ENCODE measurements at places on chromosomes 6 and 20.

- DNase-seq, result no peak
These were observed 74.9 kb upstream of the BMP5 start for GRCh38 chr6:55950071-55950814.

DNA sequence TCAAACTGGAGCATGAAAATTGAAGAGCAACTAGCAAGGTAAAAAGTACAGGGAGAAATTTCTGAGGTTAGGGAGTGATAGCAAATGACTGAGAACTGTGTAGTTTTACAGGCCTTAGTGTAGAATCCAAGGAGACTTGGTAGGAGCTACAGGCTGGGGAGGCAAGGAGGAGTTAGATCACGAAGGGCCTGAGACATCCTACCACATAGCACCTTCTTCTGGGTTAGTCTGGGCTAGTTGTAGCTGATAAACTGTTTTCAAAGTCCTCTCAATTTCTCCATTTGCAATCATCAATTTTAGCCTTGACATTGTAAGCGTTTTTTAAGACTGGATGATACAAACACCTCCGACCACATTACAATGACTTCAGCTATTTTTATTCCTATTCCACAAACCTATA is 209.7 kb downstream of the TMEM200A start:
- DNase-seq, result no peak

GRCh38 chr6:138442663-138443062 is 38.6 kb downstream of the HEBP2 start:
- no peak for DNase-seq

- peak; percentile 66 for DNase-seq
These were observed 45.2 kb downstream of the KIF16B start for GRCh38 chr20:16528078-16528477.

- DNase-seq, result peak; percentile 31
These were observed 218.2 kb downstream of the BMP7 start for GRCh38 chr20:57048027-57048869.

GRCh38 chr6:37207903-37208456 is 38.0 kb downstream of the PIM1 start:
- peak; percentile 91 for DNase-seq

DNA sequence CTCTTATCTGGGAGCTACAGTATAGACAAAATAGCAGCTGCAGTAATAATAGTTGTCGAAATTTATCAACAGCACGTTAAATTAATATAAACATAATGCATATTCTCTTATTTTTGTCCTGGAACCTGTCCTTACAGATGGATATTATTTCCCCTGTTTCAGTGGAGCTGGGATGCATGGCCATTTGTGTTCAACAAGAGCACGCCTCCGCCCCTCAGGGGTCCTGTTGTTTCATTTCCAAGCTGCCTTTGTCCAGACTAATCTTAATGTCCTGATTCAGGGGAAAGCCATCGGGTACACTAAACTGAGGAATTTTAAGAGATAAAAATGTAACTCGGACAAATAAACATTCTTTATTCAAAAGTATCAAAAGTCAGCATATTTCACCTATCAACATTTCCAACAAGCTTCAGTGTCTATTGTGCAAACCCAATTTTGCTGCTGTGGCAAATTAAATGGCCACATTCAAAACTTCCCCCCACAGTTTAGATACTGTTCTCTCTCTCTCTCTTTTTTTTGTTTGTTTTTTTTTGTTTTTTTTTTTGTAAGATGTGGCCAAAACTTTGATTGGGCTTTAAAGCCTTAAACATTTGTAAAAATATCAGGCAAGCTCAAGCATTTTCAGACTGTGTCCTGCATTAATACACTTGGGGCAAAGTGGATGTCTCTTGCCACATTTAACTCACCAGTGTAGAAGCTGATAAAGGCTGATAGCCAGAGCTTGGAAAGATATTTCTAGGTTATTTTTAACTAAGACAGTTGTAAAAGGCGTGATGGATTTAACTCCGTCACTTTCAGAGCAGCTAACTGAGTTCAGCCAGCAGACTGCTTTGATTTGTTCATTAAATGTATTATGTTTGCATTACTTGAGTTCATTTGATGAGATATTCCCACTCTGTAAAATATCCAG is 112.5 kb upstream of the QKI start:
- DNase-seq, result no peak

DNA sequence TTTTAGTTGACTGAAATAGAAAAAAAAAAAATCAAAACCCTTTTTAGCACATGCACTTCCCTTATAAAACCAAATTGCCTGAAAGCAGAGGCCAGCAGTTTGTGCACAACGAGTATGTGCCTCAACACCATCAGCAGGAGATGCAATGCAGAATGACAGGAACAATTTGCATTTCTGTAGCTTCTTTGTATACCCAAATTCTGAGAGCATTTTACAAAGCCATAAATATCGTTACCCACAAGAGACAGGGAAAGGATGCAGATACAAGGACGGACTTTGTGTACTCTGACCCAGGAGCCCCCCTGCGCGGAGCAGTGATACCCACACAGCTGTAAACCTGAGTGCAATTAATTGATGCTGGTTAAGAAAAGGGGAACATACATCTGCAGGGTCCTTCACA is 285.6 kb downstream of the PRKN start:
- no peak for DNase-seq

DNA sequence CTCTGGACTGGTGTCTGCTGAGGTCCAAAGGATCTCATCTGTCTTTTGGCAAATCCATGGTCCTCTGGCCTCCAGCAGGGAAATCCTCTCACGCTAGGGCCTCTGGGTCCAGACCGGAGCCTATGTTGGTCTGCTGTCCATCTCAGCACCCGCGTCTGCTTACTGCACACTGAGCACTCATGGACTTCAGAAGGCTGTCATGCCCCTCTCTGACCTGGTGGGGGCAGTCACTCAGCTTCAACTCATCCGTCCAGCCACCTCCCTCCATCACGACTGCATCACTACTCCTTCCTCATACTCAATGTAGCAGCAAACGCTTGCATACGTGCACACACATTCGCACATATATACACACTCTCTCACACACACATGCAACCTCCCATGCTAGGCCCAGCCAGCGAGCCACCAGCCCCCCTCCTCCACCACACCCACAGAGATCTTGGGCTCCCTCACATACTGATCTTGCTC is 33.3 kb downstream of the GABRR2 start:
- DNase-seq, result peak; percentile 78

GRCh38 chr6:106085692-106085983 is 498 bp upstream of the PRDM1 start:
- no peak for DNase-seq

GRCh38 chr6:51477711-51478311 is 609.6 kb downstream of the PKHD1 start:
- no peak for DNase-seq

DNA sequence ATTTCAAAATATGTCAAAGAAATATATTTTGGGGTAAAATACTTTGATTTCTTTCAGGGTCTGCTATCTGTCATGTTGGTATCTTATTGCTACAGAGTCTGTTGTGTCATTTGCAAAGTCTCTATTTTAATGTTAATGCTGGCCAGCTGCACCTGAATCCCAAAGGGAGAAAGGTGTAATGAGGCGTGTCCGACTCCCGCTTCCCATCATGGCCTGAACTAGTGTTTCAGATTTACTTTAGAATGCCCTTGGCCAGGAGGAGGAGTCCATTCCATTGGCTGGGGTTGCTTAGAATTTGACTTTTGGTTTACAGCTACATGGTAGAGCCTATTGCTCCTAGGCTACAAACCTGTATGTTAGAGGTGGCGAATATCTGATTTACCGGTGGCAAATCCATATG is 69.3 kb downstream of the FAM50B start:
- DNase-seq, result no peak

GRCh38 chr6:31760790-31761189 is 1.7 kb upstream of the SAPCD1 start:
- DNase-seq, result no peak

DNA sequence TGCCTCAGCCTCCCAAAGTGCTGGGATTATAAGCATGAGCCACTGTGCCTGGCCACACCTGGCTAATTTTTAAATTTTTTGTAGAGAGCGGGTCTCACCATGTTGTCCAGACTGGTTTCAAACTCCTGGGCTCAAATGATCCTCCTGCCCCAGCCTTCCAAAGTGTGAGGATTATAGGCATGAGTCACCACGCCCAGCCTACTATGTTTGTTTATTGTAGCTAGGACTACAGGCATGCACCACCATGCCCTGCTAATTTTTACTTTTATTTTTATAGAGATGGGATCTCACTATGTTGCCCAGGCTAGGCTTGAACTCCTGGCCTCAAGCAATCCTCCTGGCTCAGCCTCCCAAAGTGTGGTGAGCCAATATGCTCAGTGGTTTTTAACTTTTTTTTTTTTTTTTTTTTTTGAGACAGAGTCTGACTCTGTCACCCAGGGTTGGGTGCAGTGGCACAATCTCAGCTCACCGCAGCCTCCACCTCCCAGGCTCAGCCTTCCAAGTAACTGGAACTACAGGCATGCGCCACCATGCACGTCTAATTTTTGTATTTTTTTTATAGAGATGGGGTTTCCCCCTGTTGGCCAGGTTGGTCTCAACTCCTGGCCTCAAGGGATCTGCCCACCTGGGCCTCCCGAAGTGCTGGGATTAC is 12.0 kb upstream of the DDX43 start:
- DNase-seq, result peak; percentile 16

GRCh38 chr6:123802351-123802696 is 1.3 kb upstream of the NKAIN2 start:
- DNase-seq, result no peak

GRCh38 chr20:60237981-60238380 is 279.8 kb downstream of the CDH26 start:
- DNase-seq, result no peak

GRCh38 chr20:1185790-1186334 is 1.1 kb upstream of the TMEM74B start:
- peak; percentile 49 for DNase-seq

DNA sequence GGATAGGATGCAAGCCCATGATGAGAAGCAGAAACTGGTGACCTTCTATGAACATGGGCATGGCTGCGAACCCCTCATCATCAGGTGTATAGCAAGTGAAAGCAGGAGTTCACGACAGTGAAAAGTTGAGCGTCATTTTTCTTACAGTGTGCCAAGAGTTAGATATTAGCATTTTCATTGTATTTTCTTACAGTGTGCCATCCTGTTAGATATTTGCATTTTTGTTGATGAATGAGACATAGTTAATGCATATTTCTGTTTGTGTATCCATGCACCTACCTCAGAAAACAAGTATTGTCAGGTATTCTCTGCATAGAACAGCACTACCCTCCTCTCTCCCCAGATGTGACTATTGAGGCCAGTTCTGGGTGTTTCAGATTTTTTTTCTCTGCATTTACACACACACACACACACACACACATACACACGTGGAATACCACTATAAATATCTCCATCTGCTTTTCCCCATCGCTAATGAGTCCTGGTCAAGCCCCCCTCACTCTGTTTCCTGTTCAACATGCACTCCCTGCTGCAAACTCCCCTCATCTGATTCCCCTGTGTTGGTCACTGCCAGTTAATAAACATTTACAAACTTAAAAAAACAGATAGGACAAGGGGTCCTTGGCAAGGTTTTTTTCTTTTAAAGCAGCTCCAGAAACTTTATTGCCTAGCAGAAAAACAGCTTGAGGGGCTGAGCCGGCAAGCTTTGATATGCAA is 41.7 kb downstream of the PLN start:
- no peak for DNase-seq

GRCh38 chr20:59561614-59562277 is 42.6 kb upstream of the PHACTR3 start:
- DNase-seq, result no peak

GRCh38 chr6:147287869-147288271 is 83.7 kb downstream of the STXBP5 start:
- DNase-seq, result peak; percentile 30

GRCh38 chr6:93418033-93418407 is 1.3 kb downstream of the EPHA7 start:
- DNase-seq, result no peak

DNA sequence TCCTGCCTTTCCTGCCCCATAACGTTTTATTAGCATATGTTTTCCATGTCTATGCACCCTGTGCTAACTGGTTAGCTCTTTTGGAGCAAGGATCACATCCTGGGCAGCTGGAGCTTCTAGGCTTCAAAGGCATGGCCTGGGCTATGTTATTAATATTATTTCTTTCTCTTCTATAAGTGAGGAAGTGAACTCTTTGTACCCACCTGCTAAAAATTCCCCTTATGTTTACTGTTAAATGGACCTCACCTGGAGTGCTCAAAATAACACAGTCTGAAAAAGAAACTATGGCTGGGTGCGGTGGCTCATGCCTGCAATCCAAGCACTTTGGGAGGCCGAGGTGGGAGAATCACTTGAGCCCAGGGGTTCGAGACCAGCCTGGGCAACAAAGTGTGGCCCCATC is 97.8 kb downstream of the TNFAIP3 start:
- no peak for DNase-seq

- no peak for DNase-seq
These were observed 18.1 kb downstream of the KCNK5 start for GRCh38 chr6:39211183-39211582.

GRCh38 chr6:7431674-7432390 is 42.2 kb downstream of the RIOK1 start:
- DNase-seq, result no peak

DNA sequence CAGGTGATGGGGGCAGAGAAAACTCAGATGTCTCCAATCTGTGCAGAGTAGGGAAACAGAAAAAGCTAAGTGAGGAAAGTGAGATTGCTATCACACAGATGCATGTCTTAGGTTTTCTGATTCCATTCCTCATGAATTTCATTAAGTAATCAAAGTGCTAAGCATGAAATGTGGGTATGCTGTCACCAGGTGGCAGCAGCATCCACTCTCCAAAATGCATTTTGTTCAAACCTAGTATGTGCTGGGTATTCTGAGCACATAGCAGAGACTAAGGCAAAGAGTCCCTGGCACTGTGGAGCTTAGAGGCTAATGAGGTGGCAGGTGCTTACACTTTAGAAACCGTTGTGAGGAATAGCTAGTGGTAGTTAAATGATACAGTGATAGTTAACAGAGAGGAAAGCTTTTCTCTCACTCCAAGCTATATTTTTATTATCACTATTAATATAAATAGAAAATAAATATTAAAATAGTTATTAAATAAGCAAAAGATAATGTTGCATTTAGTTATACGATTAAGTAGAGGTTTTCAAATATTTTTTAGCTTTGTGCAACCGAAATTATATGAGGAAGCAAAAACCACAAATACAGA is 179.5 kb downstream of the CDH26 start:
- peak; percentile 74 for DNase-seq

DNA sequence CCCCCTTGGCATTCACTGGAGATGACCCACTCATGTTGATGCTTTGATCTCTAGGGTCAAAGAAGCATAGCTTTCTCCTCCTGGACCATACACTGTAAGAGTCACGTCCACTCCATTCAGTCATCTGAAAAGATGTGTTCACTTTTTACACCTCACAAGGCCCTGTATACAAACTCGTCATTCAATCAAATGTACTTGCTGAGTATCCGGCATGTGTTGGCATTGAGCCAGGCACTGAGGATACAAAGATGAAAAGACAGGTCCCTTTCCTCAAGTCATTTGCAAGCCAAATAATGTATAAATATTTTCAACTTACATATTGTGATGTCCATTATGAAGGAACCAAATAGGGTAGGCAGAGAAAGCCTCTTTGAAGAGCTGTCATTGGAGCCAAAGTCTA is 32.6 kb upstream of the CSNK2A1 start:
- DNase-seq, result no peak

DNA sequence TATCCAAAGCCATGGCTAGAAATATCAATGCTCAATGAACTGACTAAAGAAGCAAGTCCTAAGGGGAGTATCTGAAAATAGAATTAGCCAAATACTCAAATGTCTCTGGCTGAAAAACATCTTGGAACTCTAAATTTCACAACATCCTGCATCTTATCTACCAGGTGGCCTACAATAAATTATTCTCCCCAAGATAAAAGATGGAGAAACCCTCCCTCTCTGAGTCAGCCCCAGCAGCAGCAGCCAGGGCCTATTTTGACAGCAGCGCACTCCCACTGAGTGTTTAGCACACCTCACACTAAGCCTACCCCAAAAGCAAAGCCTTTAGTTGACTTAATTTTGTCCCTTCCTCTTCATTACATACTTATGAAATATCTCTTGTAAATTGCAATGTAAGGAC is 5.9 kb downstream of the CALHM6 start:
- no peak for DNase-seq

All from HT-29 (cell line).